ENCODE measurements at places on chromosomes 2 and 18. TPM values are rescaled to one million over a fixed set of nuclear protein-coding genes. Genes with fewer than 3 reads are reported as not detected.

- no peak for DNase-seq
These were observed 56.8 kb downstream of the SP110 start for GRCh38 chr2:230162981-230163380.

DNA sequence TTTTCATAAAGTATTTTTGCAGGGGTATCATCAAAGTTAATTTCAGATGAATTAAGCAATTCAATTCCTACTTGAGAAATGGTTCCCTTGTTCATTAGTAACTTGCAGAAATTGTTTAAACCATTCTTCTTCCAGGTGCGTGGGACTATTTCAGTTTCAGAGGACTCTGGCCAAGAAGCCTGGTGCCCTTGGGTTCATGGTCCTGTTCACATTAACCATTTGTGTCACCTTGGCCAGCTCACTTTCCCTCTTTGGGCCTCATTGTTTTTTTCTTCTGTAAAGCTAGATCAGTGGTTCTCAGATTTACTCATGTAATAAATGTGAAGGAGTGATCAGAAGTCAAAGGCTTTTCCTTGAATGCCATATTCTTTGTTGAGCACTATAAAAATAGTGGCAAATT, 112.4 kb upstream of the BZW1 start:
- DNase-seq, result no peak

DNA sequence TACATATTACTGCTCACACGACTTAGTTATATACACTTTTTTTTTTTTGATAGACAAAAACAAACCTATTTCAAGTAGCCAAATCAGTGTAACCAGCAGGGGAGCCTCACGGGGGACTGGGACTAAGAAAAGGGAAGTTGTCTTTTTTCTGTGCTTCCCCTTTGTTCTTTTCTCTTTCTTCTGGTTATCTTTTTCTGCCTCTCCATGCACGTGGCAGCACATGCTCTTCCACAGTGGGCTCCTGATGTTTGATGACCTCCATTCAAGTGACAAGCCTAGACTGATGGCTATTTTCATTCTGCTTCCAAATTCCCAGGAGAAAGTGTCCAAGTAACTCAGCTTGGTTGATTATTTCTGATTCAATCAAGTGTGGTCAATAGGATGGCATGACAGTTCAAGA, 98.2 kb upstream of the STK39 start:
- no peak for DNase-seq

GRCh38 chr2:205913668-205914067, 172.3 kb downstream of the INO80D start:
- no peak for DNase-seq

DNA sequence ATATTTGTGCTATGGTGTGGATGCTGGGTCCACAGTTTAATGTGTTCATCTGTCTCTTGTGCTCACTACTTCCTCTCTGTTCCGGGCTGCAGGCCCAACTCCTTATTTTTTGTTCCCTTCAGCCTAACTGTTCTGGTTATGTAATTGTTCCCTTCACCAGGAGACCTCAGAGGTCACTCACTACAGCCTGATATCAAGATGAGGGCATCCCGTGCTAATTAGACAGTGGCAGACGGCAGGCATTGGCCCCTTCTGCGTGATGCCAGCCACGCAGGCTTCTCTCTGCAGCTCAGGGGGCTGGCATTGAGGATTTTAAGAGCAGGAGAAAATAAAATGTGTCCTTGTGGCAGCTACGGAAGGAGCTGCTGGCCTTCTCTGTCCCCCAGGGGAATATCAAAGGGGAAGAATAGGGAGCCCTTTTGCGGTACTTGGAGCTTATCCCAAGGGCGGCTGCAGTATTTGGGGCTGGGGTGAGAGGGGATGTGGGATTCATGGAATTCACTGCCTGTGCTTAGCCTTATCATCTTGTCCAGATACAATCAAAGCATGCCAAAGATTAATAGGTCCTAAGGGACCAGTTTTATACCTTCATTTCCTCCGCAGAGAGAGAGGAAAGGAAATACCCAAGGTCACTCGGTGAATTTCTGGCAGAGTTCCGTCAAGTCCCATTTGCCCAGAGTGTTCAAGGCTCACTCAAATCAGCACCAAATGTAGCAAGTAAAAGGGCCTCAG, 53.3 kb upstream of the TRIB2 start:
- DNase-seq, result no peak

DNA sequence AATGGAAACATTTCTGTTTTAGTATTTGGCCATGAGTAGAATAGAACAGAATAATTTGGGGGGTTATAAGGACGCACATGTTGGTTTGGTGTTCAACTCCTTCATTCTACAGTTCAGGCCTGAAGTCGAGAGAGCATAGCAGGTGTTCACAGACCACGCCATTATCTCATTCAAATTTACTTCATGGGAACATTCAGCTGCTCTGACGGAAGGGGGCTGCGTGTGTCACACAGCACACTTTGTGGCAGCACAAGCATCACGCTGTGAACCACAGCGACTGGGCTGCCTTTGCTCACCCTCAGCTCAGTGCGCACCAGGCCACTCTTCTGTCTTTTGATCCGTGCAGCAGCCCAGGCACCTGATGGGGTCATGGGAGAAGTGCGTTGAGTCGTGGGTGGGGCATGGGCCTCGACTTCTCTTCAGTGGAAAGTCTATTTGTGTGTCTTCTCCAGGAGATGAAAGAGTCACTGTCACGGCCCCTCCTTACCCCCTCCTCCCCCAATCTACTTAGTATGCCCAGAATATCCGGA, 348.6 kb upstream of the SALL3 start:
- DNase-seq, result no peak

GRCh38 chr2:71336802-71337201, 5.2 kb downstream of the ZNF638 start:
- DNase-seq, result no peak

GRCh38 chr2:47599171-47599570, 183.8 kb upstream of the MSH6 start:
- DNase-seq, result no peak

DNA sequence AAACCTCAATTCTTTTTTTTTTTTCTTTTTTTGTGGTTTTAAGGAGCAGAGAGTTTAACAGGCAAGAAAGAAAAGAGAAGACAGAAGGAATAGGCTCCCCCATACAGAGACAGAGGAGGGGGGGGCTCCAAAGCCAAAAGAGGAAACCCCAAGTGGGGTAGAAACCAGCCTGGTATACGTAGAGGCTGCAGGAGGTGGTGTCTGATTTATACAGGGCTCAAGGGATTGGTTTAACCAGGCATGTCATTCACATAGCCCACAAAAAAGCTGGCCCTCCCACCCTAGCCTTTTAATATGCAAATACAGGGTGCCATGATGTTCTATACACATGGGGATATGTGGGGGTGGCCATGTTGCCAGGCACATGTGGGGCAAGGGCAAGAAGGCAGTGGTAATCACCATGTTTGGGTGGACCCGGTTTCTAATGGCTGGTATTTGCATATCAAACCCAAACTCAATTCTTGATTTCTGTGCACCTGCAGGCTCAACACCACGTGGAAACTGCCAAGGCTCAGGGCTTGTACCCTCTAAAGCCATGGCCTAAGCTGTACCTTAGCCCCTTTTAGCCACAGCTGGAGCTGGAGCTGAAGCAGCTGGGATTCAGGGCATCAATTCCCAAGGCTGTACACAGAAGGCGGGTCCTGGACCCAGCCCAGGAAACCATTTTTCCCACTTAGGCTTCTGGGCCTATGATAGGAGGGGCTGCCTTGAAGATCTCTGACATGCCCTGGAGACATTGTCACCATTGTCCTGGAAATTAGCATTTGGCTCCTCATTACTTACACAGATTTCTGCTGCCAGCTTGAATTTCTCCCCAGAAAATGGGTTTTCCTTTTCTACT, 170.3 kb downstream of the MAIP1 start:
- DNase-seq, result no peak

- DNase-seq, result no peak
These were observed 2.4 kb downstream of the EN1 start for GRCh38 chr2:118845005-118845521.

The HTR2B gene
- 0.27 TPM for total RNA-seq

The SKOR2 gene
- total RNA-seq, result 19.9 TPM

The SERPINB12 gene
- not detected for total RNA-seq

The REG1B gene
- total RNA-seq, result not detected

The SERPINB13 gene
- not detected for total RNA-seq

The L3MBTL4 gene
- total RNA-seq, result 2.9 TPM

The SPR gene
- total RNA-seq, result 0.82 TPM

The DUSP19 gene
- total RNA-seq, result 5.9 TPM

The ARHGAP25 gene
- 0.82 TPM for total RNA-seq

The ANKZF1 gene
- total RNA-seq, result 43.7 TPM

The CTLA4 gene
- not detected for total RNA-seq
